Hematopoietic multipotent progenitor cell treated with erythropoietin and hydrocortisone succinate and interleukin-3 and kit ligand, for 17 days (in vitro differentiated cells): ENCODE measurements at places on chromosomes 3 and 15.
A peak's percentile ranks its signal among the peaks of the same experiment; 100 is the strongest.

GRCh38 chr3:64484289-64484992, 203.4 kb downstream of the ADAMTS9 start:
- peak; percentile 45 for DNase-seq

DNA sequence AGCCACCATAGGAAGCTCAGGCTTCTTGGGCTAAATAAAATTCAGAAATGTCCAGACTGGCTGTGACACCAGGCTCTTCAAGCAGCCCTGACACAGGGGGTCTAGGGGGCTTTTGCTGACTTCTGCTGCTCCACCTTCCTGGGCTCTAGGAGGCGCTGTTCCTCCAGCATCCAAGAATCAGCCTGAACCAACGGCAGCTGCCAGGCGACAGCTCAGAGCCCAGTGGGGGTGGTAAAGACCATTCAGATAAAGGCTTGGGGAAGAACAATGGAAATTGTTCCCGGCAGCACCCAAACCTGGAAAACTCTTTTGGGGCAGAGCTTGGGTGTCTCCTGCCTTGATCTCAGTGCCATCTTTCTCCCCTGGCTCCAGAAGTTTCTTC, 21.6 kb upstream of the PSTPIP1 start:
- DNase-seq, result no peak

DNA sequence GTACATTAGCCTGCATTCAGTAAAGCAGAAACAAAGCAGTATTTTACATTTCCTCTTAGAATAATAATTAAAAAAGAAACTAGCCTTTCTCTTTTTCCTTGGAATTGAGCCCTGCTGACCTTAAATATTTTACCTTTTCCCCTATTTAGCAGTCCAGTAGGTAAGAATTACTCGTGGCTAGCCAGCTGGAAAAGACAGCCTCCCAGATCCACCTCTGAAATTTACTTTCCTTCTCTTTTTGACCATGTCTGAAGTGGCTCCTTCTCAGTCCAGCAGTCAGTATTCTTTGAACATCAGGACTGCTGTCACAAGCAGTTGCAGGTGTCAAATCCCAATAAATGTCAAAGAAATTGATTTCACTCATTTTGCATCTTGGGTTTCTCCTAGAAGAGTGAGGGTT, 311.5 kb upstream of the DCBLD2 start:
- no peak for DNase-seq

DNA sequence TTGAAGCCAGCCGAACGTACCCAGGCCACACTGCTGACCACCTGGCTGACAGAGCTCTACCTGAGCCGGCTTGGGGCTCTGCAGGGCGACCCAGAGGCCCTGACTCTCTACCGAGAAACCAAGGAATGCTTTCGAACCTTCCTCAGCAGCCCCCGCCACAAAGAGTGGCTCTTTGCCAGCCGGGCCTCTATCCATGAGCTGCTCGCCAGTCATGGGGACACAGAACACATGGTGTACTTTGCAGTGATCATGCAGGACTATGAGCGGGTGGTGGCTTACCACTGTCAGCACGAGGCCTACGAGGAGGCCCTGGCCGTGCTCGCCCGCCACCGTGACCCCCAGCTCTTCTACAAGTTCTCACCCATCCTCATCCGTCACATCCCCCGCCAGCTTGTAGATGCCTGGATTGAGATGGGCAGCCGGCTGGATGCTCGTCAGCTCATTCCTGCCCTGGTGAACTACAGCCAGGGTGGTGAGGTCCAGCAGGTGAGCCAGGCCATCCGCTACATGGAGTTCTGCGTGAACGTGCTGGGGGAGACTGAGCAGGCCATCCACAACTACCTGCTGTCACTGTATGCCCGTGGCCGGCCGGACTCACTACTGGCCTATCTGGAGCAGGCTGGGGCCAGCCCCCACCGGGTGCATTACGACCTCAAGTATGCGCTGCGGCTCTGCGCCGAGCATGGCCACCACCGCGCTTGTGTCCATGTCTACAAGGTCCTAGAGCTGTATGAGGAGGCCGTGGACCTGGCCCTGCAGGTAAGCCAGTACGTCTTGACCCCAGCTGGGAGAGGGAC, 6.2 kb downstream of the VPS18 start:
- DNase-seq, result no peak
